ENCODE measurements at places on chromosomes 1 and 21.

GRCh38 chr1:29969576-29969975, 733.3 kb downstream of the PTPRU start:
- no peak for DNase-seq

DNA sequence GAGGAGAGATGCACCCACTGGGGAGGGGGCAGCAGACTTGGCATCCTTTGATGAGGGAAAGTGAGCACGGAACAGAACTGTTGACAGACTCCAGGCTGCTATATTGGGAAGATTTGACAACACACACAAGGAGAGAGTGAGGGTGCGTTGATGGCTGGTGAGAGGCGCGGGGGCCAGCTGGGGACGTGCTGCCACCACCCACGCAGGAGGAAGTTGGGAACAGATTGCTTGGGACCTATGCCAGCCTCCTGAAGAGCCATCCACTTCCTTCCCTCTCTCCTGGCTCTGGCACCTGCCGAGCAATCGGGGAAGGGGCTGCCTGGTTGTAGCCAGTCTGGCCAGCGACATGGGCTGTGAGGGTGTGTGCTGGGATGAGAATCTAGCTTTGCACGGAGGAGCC, 223.7 kb upstream of the CSF3R start:
- DNase-seq: no peak

DNA sequence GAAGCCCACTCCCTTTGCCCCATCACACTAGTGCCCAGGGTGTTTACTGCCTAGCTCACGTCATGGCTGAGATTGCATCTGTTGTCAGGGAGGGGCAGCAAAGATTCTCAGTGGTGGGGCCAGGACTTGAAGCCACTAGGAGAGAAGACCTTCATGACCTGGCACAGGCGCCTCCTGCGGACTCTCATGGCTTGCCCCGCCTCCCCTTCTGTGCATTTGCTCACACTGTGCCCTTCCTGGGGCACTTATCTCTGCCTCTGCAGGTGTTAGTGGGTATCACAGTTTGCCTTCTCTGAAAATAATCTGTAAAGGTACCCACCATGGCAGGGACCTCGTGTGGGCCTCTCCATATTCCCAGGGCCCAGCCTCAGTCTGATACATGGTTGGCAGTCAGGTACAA, 20.1 kb downstream of the PTPRU start:
- DNase-seq: no peak

DNA sequence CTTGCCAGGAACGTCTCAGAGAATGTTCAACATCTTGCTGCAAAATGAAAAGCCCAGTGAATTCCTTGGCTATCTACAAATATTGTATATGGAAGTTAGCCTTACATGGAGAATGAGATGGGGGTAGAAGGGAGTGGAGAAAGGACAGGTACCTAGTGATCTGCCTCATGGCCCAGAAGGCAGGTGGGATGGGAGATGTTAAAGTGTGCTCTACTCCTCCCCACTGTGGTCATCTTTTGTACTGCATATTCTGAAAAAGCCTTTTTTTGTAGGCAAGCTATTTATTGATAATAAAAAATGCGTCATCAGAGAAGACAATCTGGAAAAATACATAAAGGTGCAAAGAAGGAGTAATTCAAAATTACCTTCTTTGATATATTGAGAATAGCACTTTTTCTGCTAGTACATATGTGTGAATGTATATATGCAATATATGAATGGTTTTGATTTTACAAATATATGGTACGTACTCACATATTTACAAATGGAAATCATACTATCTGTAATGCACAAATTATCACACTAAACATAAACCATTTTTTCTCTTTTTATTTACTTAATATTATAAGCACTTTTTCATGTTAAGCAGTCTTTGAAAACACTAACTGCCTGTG, 19.1 kb upstream of the SLC5A9 start:
- no peak for DNase-seq

DNA sequence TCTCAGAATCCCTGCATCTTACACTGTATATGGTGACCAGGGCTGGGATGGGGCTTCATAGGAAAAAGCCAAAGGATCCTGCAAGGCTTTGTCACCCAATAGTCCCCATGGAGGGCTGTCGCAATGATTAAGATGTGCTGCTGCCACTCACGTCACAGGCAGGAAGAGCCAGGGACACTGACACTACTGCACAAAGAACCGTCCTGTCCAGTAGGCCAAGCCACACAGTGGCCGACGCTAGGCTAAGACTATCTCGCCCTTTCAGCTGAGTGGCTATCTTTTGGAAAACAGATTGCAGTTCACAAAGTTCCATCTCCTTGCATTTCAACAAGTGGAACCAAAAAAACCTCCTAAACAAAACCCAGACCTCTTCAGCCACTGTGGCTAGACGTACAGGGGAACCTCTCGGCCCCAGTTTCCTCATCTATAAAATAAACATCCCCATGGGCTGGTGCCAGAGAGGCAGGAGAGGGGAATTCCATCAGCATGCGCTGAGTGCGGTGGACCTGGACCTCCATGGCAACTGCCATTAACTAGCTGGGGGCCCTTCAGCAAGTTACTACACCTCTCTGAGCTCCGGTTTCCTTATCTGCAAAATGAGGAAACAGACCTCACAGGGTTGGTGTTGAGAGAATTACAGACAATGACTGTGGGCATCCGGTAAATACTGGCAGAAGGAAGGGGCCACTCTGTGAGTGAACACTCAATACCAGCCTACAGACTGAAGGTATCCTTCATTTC, 8.7 kb downstream of the CAPZB start:
- DNase-seq: peak; percentile 42

DNA sequence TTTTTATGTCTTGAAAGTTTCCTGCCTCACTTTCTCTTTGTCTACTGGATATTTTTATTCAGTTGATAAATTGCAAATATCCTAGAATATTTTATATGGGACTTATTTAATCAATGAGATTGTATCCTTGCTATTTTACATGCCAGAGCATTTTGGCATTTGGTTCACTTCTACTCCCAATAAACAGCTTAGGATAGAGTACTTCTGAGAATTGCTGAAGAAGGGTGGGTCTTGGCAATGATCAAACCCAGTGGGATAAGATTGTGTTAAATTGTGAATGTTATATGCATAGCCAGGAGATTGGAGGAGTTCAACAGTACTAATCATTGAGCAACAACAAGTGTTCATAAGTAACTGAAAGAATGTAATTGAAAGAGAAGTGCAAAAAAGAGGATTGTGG, 60.1 kb downstream of the SDCCAG8 start:
- no peak for DNase-seq

- no peak for DNase-seq
Measured at GRCh38 chr1:46219551-46220520, 16.7 kb downstream of the LURAP1 start.

- DNase-seq: no peak
Measured at GRCh38 chr1:192627901-192628300, 8.0 kb upstream of the RGS13 start.

- no peak for DNase-seq
Measured at GRCh38 chr1:198756470-198756869, 117.6 kb downstream of the PTPRC start.

- DNase-seq: no peak
Measured at GRCh38 chr1:63836830-63837229, 63.0 kb downstream of the ROR1 start.

GRCh38 chr1:89391686-89392085, 27.8 kb downstream of the GBP6 start:
- DNase-seq: no peak

DNA sequence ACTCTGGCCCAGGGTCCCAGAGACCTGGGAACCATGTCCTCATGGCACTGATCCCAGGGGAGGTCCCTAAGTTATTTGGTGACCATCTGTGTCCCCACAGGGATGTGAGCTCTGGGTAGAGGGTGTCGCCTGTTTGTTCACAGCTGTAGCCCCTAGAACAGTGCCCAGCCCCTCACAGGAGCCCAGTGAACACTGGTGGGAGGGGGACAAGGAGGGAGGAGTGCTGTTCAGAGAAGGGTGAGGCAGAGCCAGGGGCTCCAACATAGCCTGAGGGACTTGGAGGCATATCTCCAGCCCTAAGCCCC, 450.4 kb downstream of the MATN1 start:
- no peak for DNase-seq

DNA sequence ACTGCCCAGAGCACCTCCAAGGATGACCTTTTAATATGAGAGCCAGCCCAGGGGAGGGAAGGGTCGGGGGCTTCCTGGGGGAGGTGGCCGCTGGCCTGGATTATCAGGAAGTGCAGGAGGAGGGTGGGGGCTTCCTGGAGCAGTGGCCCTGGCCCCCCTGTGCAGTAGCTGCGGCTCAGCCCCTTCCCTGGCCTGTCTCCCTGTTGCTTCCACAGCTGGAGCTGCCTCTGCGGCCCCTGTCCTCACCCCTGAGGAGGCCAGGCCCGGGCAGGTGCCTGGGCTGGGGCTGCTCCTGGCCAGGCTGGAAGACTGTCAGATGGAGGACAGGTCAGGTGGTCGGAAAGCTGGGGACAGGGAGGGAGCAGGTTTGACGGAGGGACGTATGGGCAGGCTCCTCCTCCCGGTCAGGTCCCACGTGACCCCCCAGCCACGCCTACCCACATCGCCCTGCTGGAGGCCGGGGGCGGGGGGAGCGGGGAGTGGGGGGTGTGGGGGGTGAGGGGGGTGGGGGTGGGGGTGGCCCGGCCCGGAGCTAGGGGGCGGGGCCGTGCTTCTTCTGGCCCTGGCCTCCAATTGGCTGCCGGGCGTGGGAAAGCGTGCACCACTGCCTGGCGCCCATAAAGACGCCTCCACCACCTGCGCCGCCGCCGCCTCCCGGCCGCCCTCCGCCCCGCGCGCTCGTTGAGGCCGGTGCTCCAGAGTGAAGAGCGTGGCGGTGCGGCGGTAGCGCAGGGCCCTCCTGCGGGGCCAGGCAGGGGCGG, 10.2 kb upstream of the TNFRSF14 start:
- DNase-seq: peak; percentile 90

DNA sequence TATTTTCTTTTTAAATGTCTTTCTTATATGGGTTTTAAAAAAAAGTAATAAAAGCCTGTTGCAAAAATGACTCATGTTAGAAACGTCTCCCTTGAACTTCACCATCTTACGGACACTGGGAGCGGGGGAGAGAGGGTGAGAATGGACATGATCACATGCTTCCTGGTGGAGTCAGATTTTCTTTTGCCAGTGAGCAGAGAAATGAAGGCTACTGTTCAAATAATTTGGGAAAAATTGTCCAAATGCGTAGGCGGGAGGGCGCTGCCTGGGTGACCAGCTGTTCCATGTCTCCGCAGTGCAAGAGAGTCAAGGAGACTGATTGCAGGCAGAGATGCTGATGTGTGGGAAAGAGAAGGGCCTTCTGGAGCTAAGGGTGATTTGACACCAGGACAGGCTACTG, 23.1 kb downstream of the EIF2D start:
- DNase-seq: no peak

- DNase-seq: no peak
Measured at GRCh38 chr1:2595261-2595811, 8.8 kb downstream of the PRXL2B start.

DNA sequence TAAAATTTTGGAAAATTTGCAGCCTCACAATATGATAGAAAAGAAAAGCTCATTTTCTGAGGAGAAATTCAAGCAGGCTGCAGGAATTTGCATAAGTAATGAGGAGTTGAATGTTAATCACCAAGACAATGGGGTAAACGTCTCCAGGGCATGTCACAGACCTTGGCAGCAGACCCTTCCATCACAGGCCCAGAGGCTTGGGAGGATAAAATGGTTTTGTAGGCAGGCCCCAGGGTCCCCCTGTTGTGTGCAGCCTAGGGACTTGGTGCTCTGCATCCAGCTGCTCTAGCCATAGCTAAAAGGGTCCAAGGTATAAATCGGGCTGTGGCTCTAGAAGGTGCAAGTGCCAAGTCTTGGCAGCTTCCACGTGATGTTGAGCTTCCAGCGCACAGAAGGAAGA, 112.2 kb upstream of the FMN2 start:
- no peak for DNase-seq

DNA sequence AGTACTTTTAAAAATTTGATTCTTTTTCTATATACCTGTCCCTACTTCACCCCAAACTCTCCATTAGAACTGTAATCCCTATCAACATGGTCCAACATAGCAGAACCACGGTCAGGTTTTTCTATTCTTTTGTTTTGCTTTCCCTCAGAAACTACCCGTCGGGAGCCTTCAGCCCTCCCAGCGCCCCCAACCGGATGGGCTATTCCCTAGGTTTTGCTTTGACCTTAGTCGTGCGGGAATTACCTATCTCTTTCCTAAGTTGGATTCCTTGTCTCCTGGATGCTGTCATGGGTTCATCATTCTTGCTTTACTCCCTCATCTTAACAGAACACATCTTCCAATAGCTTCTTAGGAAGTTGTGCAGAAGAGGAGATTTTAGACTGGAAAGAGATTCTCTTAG, 97.5 kb upstream of the LBR start:
- DNase-seq: no peak

DNA sequence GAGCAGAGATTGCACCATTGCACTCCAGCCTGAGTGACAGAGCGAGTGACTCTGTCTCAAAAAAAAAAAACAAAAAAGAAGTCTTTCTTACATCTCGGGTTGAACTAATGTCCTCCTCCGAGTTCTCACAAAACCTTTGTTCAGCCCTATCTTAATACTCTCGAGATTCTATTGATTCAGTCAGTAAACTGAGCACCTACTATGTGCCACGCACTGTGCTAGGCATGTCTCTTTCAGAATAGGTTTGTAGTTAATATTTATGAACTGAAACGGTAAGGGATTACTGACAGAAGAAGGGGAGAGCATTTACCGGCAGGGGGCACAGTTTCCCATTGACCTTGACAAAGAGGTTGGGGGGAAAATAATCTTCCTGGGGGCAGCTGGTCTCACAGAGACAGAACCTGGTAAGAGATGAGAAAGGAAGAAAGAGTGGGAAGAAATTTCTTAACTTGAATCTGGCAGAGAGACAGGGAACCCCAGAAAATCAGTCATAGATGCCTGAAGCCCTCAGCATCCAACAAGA, 3.4 kb downstream of the PIAS3 start:
- DNase-seq: no peak

DNA sequence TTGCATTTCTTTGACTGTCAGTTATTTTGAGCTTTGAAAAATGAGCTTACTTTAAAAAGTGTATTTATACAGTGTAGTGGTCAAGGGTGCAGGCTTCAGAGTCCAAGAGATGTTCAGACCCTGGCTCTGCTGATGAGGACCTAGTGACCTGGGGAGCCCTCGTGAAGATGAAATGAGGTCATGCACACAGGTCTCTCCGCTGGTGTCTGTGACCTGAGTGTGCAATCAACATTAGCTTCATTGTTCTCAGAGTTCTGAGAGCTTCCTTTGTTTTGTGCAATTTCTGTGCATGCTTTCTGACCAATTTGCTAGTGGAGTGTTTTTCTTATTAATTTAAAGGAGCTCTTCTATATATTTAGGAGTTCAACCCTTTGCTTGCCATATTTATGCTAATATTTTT, 71.3 kb downstream of the RIPK4 start:
- no peak for DNase-seq

- DNase-seq: no peak
Measured at GRCh38 chr1:110485725-110486124, 33.2 kb downstream of the KCNA10 start.

DNA sequence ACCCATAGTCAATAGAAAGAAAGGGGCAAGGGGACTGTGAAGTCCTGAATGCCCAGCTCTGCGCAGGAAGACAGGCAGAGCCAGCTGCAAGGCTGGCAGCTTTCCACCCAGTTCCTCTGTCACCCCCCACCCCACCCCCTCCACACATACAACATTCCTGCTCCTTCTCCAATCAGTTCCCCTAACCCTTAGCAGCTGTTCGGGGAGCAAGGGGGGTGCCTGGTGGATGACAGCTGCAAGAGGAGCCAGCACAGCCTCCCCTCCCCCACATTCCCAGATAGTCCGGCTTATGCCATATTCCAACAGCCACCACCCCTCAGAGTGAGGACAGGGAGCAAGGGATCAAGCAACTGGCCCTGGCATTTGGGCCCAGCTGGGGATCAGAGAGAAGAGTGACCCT, 9.7 kb downstream of the ARHGEF2 start:
- no peak for DNase-seq

GRCh38 chr1:201228011-201228983, 37.7 kb downstream of the IGFN1 start:
- DNase-seq: no peak

Measured in stimulated activated naive CD8-positive, alpha-beta T cell treated with anti-CD3 and anti-CD28 coated beads, Interleukin-15, Interleukin-2, amounts not matched to agents 100 U/mL and 50 U/mL, for 24 hours (primary cell).